LoVo (cell line): ENCODE measurements at places on chromosomes 4 and X.

- DNase-seq: no peak
Observed at GRCh38 chr4:118962540-118962939, 73.9 kb downstream of the SYNPO2 start.

- DNase-seq: no peak
Observed at GRCh38 chrX:130039847-130040246, 57.4 kb downstream of the BCORL1 start.

DNA sequence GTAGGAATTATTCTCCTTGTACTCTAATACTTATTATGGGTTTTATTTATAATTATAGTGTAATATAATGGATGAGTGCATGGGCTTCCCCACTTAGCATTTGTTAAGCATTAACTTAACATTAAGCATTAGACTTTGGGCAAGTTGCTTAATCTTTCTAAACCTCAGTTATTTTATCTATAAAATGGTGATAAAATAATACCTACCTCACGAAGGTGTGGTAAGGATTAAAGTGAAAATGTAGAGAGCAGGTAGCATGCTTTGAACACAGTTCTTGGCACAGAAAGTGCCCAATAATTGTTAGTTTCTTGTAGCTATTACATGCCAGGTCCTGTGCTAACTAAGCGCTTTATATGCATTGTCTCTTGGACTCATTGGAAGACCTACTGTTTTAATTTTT, 2.6 kb downstream of the MSMO1 start:
- DNase-seq: no peak

DNA sequence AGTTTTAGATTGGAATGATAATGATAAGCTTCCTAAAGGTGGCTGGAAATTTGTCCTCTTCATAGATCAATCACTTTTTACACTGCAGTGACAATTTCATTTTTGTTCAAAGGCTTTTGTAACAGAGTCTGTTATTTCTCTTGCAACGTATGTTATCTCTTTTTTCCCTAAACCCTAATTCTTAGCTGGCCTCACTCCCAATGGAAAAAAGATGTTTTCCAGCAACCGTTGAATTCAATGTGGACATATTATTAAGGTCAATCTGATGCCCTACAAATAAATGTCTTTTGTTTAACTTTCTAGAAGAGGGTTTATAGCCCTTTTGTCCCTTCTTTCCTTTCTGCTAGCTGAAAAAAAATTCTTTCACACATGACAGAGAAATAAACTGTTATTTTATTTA, 192.7 kb upstream of the NWD2 start:
- no peak for DNase-seq

GRCh38 chrX:118525174-118525730, 29.6 kb downstream of the DOCK11 start:
- no peak for DNase-seq

- DNase-seq: no peak
Observed at GRCh38 chrX:140815868-140816267, 106.3 kb downstream of the LINC00632 start.

GRCh38 chr4:184415071-184415470, 59.3 kb downstream of the IRF2 start:
- DNase-seq: no peak

DNA sequence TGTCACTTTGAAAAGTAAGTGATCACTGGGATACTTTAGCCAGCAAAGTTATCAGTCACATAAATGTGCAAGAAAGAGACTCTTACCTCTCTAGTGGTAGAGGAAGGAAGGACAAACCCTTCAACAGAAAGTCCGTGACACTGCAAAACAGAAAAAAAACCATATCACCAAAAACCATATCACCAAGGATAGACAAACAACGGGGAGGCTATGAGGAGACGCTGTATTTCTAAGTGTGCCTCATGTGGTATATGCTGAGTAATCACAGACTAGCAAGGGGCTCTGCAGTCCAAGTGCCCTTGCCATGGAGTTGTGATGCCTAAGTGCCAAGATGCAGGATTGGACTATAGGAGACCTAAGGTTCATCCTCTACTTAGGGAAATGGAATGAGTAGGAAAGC, 11.5 kb upstream of the HDAC8 start:
- no peak for DNase-seq

- DNase-seq: no peak
Observed at GRCh38 chr4:17082186-17082585, 183.7 kb upstream of the LDB2 start.

DNA sequence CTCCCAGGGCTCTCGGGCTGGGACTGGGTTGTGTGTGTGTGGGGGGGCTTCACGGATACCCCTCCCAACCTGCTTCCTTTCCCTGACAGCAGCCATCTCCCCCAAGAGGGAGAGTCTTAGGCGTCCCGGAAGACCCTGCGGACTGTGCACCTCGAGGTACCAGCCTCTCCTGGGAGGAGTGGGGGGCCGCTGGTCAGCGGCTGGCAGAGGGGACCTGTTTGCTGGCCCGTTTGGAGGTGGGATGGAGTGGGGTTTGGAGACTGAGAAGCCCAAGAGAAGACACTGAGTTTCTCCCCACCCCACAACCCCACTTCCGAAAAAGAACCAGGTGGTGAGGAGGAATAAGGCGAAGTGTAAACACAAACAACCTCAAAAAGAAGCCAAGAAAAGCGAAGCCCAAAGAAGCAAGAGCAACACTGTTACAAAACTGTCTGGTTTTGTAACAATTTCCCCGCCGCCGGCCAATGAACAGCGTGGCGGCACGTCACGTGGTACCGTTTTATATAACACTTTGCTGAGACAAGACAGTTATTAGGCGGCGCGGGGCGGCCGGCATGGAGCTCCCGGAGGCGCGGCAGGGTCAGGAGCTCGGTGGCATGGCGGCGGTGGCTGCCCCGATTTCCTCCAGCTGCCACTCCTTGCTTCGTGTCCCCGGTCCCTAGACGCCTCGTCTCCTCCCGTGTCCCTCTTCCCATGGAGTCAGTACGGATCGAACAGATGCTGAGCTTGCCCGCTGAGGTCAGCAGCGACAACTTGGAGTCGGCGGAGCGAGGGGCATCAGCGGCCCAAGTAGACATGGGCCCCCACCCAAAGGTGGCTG, at the start of gene LONRF3:
LONRF3 (plus strand) TSS at position 531 of the 820 bp plus-strand sequence; CDS start at position 694, 163 bp downstream.
- DNase-seq: peak; percentile 51

- DNase-seq: peak; percentile 87
Observed at GRCh38 chr4:73740353-73740778, at the start of gene CXCL8. Gene CXCL8 (plus strand): TSS chr4:73740569. CDS start chr4:73740659, 90 bp downstream.

DNA sequence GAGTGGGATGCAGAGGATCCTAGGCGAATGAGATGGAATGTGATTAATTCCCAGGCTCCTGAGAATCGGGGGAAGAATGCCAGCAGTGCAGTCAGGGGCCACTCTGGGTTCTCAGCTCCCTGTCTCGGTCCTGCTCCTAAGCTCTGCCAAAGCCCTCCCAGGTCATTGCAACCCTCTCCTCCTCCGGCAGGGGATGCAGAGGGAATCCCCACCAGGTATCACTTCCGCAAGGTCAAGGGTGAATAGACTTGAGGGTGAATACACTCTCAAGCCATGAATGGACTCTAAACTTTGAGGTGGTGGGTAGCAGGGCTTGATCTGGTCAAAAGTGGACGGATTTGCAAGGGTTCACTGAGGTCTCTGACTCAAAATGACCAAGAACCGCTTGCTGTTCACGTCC, 139.3 kb upstream of the MXRA5 start:
- no peak for DNase-seq

GRCh38 chr4:48112017-48112667, 21.9 kb downstream of the TXK start:
- no peak for DNase-seq

GRCh38 chrX:152817078-152817764, 13.3 kb downstream of the CETN2 start:
- peak; percentile 6 for DNase-seq

DNA sequence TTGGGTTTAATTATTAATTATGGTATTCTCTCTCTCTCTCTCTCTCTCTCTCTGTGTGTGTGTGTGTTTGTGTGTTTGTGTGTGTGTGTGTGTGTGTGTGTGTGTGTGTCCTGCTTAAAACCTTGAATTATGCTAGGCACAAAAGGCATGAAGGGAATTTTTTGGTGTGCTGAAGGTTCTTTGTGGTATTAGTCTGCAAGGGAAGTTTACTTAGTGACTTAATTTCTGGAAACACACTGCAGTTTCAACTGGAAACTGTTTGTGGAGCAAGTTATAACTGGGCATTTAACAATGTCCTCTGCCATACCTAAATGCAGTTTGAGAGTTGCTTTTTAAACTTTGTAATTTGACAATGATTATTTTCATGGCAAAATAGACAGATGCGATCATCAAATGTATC, 111.7 kb downstream of the FRMPD4 start:
- no peak for DNase-seq

- no peak for DNase-seq
Observed at GRCh38 chr4:168723569-168723968, 226.7 kb downstream of the PALLD start.

- DNase-seq: no peak
Observed at GRCh38 chr4:30903502-30904214, 183.5 kb downstream of the PCDH7 start.

DNA sequence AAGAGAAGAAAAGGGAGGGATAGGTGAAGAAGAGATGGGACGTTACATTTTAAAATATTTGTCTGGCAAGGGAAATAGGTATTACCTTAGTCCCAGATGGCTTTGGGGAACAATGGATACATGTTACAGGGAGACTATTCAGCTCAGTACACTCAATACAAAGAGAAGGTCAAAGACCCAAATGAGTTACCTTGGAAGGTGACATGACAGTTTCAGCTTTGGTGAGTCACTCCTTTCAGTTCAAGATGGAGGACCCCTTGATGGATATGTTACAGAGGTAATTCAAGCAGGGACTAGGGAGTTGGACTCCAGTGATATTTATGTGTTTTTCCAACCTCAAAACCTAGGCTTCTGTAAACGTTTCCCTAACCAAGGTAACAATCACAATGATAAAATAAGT, 5.0 kb downstream of the NOA1 start:
- no peak for DNase-seq
